ENCODE measurements at places on chromosomes 7 and 10. TPM values are rescaled to one million over a fixed set of nuclear protein-coding genes. Genes with fewer than 3 reads are reported as not detected.

Gene MSS51
- total RNA-seq: 0.68 TPM

Gene NUTM2A
- total RNA-seq: not detected

Gene CRYGN
- total RNA-seq: 0.10 TPM

Gene SLC26A5
- total RNA-seq: not detected

Gene ALDH18A1
- total RNA-seq: 97.5 TPM

Gene RHOBTB1
- total RNA-seq: 8.9 TPM

Data from cardiac ventricle fibroblast (primary cell).